Activated CD4-positive, alpha-beta T cell treated with anti-CD3 and anti-CD28 coated beads, Interleukin-2, amount 10 ng/mL, durations not matched to agents 24 days and 14 days (primary cell): ENCODE measurements at places on chromosomes 4 and X.

- DNase-seq: no peak
These were observed 271.5 kb downstream of the NR3C2 start for GRCh38 chr4:148170408-148171365.

- no peak for DNase-seq
These were observed 24.6 kb downstream of the F9 start for GRCh38 chrX:139554991-139555675.

GRCh38 chrX:108734426-108734825 is 1.9 kb downstream of the IRS4 start:
- no peak for DNase-seq

DNA sequence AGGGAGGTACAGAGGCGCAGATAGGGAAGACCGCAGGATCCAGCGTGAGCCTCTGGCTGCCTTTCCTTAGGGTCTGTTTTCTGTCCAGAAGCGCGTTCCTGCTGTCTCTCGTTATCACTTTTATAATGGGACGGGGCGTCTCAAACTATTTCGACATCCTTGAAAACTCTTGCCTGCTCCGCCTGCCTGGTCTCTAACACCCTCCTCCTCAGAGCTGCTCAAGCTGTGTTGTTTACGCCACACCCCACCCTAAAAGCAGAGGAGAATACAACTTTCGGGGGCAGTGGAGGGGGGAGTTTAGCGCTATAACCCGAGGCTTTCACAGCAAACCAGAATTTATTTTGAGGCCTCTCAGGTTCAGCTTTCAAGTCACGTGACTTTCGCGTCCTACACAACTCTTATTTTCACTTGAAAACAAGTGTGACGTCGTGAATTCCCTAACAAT is 646 bp upstream of the FAM3A start:
- DNase-seq: no peak

- peak; percentile 61 for DNase-seq
These were observed 1.0 kb downstream of the TNIP2 start for GRCh38 chr4:2754848-2755819.

GRCh38 chrX:98380106-98380505 is 1496.4 kb downstream of the RPA4 start:
- no peak for DNase-seq

DNA sequence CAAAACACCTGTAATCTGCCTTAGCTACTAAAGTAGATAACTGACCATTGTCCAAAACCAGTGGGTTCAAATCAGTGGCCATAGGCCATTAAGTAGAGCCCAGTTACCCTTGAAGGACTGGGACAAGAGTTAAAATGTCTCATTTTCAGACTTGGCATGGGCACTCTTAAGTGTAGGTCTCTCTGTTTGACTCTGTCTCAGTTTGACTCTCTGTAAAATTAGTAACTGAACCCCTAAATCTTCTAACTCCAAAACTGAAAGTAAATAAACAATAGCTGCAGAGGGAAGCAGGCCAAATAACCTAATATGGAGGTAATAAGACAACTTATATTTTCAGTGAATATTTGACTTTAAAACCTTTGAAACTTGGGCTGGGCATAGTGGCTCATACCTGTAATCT is 89.1 kb downstream of the SLC16A2 start:
- no peak for DNase-seq

DNA sequence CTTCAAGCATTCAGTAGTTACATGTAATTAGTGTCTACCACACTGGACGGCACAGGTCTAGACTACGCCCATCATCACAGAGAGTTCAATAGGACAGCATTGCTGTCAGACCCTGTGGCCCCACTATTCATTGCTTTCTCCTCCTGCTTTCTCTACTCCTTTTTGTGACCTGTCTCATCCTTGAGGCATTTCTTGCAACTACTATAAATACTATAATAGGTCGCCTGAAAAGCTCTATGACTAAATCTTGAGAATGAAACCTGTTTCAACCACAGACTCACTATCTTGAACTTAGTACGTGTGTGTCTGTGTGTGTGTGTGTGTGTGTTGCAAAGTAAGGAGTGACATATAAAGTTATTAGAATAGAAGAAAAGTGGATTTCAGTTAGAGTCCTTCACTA is 252.9 kb upstream of the KLF3 start:
- no peak for DNase-seq

- DNase-seq: peak; percentile 89
These were observed 5.7 kb downstream of the CD99 start for GRCh38 chrX:2696698-2697215.

- DNase-seq: no peak
These were observed 53.6 kb downstream of the LAS1L start for GRCh38 chrX:65480960-65481359.
